NCI-H82 (cell line): ENCODE measurements at places on chromosomes 3 and 15.

DNA sequence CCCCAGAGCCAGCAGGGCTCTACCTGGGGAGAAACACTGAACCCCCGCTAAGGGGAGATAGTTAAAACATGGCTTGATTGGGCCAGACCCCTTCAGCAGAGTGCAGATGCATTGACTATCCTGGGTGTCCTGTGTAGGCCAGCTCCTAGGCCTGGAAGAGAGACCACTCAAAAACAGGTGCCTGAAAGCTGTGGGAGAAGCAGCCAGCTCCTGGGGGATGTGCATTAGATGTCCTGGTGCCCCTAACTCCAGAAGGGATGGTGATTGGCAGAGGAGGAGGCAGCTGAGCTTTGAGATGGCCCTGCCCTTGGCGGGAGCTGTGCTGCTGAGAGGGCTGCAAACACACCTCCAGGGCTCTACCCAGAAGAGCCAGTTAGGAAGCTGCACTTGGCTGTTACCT, 89.3 kb upstream of the PLXNA1 start:
- DNase-seq, result no peak

DNA sequence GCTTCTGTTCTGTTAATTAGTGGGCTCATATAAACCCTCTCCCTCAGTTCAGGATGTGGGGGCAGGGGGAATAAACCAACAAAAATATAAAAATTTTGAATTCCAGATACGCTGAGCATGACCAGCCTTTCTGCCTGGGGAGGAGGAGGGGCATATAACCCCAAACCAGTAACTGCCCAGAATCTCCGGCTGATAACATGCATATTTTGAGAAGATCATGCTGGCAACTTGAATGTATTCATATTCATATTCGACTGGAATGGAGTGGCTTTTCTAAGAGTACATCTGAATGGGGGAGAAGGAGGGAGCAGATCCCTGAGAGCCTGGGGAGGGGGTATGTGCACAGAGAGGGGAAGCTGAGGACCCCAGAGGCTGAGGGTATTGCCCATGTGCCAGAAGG, 54.5 kb upstream of the LCTL start:
- DNase-seq, result no peak

GRCh38 chr3:39917065-39917773, 107.8 kb downstream of the MYRIP start:
- no peak for DNase-seq

GRCh38 chr3:83092521-83093221, 1331.2 kb upstream of the GBE1 start:
- no peak for DNase-seq

- no peak for DNase-seq
These were observed 55.3 kb upstream of the CD47 start for GRCh38 chr3:108146139-108146538.

GRCh38 chr3:11159421-11159904, 5.2 kb downstream of the HRH1 start:
- DNase-seq, result no peak

DNA sequence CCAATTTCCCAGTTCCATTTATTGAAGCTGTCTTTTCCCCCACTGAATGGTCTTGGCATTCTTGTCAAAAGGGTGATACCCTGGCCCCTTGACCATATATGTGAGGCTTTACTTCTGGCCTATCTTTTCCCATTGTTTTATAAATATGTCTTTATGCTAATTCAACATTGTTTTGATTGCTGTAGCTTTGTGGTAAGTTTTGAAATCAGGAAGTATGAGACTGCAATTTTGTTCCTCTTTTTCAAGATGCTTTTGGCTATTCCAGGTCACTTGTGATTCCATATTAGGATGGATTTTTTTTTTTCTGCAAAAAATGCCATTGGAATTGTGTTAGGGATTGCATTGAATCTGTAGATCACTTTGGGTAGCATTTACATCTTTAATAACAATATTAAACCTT, 141.2 kb upstream of the MANF start:
- no peak for DNase-seq

DNA sequence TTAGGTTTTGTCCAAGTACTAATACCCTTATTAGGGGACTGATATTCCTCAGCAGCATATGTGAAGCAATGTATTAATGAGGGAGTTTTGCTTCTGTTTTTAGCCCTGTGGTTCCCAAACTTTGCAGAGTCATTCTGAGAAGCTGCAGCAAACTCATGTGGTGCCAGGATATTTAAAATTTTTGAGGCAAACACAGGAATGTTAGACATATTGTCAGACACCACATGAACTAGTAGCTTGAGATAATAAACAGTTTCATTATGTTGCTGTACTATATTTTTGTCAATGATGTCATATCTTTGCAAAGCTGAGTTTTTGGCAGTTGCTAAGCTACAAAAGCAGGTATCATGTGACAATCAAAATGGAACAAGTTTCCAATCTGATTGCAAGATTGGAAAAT, 36.6 kb downstream of the ATP6V1A start:
- no peak for DNase-seq

DNA sequence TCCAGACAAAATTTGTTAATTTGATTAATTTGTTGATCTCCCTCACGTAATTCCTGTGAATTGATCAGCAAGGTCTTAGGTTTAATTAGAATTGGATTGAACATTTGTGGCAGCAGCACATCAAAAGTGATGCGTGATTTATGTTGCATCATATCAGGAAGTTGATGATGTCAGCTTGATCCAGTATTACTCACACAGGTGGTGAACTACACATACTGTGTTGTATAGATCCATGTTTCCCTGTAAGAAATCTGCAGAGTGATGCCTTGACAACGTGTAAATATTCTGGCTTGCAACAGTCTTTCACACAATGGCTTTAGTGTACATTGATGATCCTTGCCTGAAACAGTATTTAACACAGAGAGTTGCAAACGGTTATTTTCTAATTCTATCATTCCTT, 200.4 kb downstream of the ADAMTSL3 start:
- DNase-seq, result peak; percentile 21

DNA sequence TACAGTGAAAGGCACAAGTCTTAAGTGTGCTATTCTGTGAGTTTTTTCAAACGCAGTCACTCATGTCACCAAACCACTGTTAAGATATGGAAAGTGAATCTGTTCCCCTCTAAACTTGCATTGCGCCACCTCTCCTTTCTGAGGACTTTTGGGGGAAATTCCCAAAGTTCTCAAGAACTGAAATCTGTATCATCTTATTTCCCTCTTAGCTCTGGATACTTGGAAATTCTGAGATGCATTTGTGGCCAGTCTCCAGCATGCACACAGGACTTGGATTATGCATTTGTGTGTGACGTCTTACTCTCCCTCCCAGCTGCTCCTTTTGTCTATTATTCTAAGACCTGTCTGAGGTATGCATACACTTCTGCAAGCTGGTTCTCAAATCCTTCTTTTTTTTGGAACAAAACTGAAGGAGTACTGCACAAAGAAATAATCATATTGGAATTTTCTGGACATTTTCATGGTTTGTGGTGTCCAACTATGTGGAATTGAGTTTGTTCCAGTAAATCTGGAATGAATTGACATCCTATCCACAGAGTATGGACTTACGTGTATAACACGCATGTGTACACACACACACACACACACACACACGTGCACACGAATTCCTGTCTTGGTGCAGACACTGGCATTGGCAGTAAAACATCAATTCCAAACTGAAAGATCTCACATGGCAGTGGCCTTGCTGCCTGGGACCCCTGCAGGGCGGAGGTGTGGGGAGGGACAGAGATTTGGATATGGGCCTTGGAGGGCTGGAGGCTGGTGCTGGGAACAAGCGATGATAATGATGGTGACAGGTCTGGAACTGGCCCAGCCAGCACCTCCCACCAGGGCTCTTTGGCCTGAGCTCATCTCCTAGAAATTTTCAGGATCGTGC, 8.2 kb upstream of the LCTL start:
- no peak for DNase-seq

GRCh38 chr15:101526890-101527289, 37.4 kb upstream of the PCSK6 start:
- no peak for DNase-seq

- no peak for DNase-seq
These were observed 5.9 kb upstream of the EDEM1 start for GRCh38 chr3:5181469-5182141.

- no peak for DNase-seq
These were observed 300.6 kb downstream of the SATB1 start for GRCh38 chr3:18124501-18124900.

DNA sequence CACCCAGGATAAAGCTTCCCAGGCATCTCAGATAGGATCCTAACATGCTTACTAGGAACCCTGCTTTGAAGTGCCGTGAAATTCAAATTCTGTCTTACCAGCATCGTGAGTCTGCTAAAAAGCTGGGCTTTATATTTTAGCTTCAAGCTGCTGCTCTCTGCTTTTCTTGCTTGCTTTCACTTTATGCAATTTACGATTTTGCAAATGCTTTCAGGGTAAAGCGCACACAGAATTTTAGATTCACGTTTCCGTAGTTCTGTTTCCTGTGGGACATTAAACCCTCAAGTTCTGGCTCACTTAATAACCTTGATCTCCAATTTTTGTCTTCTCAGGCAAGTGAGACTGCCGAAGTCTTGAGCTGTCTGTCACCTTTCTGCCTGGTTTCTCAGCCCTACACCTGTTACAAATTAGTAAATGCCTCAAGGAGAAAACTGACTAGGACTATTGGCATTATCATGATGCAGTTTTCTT, 170.5 kb upstream of the TGFBR2 start:
- DNase-seq, result no peak
